Activated CD4-positive, alpha-beta T cell treated with anti-CD3 and anti-CD28 coated beads for 4 hours (primary cell): ENCODE measurements at places on chromosomes 2 and 18.

- no peak for DNase-seq
Observed at GRCh38 chr2:23487735-23488492, 102.9 kb downstream of the KLHL29 start.

- no peak for DNase-seq
Observed at GRCh38 chr18:76274468-76275289, 220.4 kb downstream of the ZNF516 start.

DNA sequence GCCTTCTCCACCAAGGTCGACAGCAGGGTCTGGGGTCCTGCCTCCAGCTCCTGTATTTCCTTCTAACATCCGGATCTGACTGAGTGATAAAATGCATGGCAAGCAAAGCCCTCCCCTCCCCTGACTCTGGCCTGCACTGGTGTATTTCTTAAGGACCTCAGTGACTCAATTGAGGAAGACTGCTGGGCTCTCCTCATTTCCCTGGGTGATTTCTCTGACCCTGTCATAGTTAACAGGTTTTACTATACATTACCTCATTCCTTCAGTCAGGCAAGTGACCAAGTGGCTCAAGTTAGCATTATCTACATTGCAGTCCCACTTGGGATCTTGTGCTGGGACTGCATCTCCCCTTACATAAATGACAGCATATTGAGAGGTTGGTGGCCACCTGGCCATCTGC, 38.8 kb upstream of the CCBE1 start:
- no peak for DNase-seq

- DNase-seq, result no peak
Observed at GRCh38 chr18:22283397-22283796, 114.0 kb downstream of the GATA6 start.
